Activated CD4-positive, alpha-beta T cell treated with anti-CD3 and anti-CD28 coated beads for 1 hour (primary cell): ENCODE measurements at places on chromosomes 2 and 18.

DNA sequence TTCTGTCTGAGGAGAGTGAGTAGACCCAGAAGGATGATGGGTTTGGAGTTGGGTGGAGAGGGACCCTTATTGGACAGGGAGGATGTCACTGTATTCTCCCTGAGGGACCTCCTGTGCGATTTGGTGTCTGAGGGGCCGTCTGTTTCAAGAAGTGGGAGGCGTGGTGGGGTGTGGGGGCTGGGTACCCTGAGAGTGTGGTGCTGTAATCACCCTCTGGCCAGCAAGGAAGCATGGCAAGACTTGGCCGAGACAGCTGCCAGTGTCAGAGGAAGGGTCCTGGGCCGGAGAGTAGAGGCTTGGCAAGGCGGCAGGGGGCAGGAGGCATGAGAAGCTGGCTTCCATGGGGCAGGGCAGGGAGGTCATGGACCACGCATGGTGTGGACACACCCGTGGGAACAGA, 43.1 kb downstream of the CTIF start:
- DNase-seq, result no peak

DNA sequence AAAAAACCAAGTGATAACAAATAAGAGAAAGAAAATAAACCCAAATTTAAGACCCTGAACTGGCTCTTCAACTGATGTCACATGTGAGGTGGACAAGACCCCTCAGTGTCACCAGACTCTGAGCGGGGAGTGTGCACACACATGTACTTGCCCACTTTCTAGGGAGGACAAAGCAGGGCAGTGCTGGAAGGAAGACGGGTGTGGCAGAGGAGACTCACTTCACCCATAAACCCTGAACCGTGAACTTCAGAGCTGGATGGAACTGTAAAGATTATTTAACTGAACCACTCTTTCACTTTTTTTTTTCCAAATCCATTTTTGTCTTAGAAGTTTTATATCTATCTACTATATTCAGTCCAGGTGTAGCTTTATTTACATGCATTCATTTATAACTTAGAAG, 12.3 kb downstream of the PLA2R1 start:
- DNase-seq, result no peak

- DNase-seq, result no peak
These were observed 264.3 kb downstream of the TXNL1 start for GRCh38 chr18:56374007-56374655.

DNA sequence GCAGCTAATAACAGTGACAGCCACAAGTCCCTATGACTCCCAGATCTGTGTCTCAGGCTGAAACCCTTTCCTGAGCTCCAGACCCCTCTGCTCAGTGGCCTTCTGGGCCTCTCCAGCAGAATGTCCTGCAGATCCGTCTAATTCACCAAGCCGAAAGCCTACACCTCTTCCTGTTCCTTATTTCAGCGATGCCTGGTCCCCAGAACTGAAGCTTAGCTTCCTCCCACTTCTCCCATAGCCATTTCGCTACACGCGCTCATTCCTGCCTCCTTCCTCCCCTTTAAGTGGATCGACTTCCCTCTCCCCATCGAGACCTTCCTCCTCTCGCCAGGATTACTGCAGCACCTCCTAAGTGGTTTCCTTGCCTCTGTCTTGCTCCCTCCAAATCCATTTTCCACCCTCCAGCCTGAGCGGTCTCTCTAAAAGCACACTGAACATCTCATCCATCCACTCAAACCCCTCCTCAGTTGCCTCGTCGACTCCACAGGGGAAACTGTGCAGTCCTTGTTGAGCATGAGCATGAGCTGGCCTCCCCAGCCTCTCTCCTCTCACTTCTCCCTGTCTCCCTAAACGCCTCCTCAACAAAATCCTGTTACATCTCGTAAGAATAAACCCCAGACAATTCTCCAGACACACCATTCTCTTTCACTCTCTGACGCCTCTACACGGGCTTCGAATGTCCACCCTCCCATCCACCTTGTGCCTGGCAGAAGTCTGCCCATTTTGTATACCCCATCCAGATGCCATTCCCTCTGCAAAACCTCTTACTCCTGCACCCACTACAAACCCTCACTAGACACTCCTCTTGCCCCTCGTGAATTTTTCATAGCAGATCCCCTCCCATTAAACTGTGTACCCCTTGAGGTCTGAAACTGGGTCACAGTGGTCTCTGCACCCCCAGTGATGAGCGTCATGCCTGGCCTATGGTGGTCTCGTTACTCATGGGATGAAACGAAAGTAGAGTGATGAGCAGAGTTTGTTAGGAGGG, 232.6 kb downstream of the ATAD2B start:
- no peak for DNase-seq

DNA sequence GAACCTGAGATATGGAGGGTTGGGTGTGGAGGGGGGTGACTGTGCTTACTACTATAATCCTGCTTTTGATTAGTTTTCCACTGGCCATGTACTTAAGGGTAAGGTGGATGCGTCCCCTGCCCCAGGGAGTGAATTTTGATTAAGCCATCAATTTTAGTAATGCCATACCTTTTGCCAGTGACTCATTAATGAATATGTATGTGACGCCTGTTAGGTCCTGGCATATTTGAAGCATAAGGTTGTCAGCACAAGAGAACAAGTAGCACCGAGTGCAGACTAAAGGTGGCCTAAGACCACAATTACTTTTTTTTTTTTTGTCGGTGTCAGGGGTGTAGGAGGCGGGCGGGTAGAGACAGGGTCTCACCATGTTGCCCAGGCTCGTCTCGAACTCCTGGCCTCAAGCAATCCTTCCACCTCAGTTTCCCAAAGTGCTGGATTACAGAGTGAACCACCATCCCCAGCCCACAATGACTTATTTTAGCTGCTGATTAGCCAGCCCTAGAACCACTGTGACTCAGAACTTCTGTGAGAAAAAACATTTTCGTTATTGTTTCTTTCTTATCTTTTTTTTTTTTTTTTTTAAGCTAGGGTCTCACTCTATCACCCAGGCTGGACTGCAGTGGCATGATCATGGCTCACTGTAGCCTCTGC, 7.0 kb downstream of the TANC1 start:
- DNase-seq, result no peak

GRCh38 chr2:58207189-58207588, 33.9 kb downstream of the FANCL start:
- no peak for DNase-seq

GRCh38 chr2:207925601-207926000, 99.7 kb downstream of the PLEKHM3 start:
- no peak for DNase-seq

GRCh38 chr2:196268538-196269338, 97.4 kb upstream of the STK17B start:
- no peak for DNase-seq

DNA sequence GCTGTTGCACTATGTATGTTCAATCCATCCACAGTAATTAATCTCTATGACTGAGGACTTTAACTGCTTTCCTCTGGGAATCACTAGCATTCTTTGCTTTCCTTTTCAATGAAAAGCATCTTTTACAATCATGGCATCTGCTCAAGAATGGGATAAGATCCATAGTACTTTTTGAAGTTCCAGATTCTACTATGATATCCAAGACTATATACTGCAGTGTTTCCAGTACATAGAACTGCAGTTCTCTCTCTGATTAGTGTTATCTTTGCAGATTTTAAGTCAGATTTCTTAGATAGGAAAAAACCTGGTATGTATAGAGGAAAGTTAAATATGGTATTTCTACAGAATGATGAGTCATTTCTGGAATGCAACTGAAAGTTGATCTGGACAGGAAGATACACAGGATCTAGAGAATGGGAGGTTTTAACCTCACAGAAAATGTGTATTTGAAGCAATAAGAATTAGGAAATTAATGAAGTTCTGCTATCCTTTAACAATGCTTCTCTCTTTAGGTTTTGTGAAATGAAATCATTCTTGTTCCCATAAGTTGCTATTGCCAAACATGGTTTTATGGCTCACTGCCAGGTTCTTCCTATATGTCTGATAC, 670.7 kb downstream of the ERBB4 start:
- no peak for DNase-seq

- DNase-seq, result no peak
These were observed 38.4 kb downstream of the USP40 start for GRCh38 chr2:233528182-233528581.

DNA sequence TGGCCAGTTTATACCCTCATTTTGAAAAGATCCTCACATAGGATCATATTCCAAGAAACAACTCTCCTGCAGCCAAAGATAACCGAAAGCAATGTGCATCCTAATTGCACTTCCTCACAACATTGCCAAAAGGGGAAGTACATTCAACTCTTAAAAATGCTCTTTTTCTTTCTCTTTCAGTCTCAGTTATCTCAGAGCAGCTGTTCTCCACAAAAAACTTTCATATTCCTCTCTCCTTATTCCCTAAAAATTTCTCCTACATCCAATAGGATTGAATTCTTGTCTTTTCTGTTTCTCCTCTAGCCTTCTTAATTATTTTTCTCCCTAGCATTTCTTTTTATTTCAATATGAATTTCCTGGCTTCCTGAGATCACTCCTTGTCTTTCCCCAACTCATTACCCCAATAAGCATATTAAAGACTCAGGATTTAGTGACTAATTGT, 7.4 kb upstream of the VRK2 start:
- DNase-seq, result no peak

- DNase-seq, result no peak
These were observed 60.5 kb upstream of the CABYR start for GRCh38 chr18:24078391-24078790.

GRCh38 chr18:74040459-74041332, 106.9 kb downstream of the FBXO15 start:
- DNase-seq, result peak; percentile 55

DNA sequence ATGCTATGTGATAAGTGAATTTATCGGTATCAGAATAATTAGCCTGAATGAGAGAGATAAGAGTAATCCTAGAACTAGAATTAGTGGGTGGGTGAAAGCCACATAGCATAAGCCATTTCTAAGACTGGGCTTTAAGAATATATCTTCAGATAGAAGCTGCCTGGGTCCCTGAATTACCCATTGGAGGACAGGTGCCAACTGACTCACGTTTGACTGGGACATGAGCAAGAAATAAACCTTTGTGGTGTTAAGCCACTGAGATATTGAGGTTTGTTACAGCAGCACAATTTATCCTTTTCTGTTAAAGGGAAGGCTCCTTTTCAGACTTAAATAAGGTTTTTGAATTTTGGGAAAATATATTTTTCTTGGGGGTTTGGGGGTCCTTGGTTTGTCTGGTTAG, 95.9 kb downstream of the POLE4 start:
- no peak for DNase-seq

DNA sequence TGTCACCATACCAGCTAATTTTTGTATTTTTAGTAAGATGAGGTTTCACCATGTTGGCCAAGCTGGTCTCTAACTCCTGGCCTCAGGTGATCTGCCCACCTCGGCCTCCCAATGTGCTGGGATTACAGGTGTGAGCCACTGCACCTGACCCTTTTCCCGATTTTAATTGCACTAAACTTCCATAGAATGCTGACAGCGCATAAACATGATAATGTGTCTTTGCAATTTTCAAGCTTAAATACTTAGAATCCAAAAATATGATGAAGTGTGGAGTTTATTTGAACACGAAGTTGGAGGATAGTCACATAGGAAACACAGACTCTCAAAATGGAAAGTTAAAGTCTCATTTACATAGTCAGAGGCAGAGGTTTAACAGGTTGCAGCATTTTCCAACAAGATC, 138.6 kb downstream of the TPO start:
- no peak for DNase-seq
